Endothelial cell (in vitro differentiated cells): ENCODE measurements at places on chromosomes 2 and 18. TPM values are rescaled to one million over a fixed set of nuclear protein-coding genes. Genes with fewer than 3 reads are reported as not detected.

DUSP28 gene
- 1.5 TPM for total RNA-seq

MOCOS gene
- total RNA-seq: 0.56 TPM

KIF1A gene
- total RNA-seq: 52.2 TPM

SLC4A5 gene
- total RNA-seq: 4.2 TPM

STRN gene
- total RNA-seq: 52.0 TPM

SIX3 gene
- not detected for total RNA-seq

COLEC11 gene
- total RNA-seq: 2.3 TPM

DNA sequence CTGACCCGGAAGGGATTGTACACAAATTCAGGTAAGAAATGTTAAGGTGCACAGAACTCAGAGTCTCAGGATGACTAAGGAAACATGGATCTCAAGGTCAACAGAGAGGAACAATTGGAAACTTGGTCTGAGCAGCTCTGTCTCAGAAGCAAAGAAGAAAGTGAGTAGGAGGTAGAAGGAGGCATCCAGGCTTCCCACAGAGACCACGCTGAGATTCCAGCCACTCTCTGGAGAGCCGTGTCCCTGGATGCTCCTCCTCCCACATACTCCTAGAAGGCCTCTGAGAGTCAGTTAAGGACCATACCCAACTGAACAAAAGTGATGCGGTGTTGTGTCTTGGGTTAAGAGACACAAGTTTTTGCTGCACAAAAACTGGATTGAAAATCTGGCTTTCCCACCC, 8.6 kb upstream of the PLB1 start:
- DNase-seq: no peak

DNA sequence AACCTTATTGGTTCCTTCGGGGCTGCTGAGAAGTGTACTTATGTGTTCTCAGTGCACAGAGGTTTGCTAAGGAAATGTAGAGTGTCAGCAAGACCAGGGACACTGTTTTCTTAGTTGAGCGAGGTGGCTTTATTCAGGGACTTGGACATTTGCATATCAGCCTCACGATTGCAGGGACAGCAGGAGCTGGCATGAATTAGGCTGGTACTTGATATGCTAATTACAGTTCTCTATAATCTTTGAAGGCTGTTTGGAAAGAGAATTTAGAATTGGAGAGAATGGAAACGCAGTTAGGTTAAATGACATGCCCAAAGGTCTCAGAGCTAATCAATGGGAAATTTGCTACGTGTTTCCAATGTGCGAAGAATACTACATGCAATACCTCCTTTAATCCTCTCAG, 18.7 kb upstream of the MTCL1 start:
- DNase-seq: no peak

DNA sequence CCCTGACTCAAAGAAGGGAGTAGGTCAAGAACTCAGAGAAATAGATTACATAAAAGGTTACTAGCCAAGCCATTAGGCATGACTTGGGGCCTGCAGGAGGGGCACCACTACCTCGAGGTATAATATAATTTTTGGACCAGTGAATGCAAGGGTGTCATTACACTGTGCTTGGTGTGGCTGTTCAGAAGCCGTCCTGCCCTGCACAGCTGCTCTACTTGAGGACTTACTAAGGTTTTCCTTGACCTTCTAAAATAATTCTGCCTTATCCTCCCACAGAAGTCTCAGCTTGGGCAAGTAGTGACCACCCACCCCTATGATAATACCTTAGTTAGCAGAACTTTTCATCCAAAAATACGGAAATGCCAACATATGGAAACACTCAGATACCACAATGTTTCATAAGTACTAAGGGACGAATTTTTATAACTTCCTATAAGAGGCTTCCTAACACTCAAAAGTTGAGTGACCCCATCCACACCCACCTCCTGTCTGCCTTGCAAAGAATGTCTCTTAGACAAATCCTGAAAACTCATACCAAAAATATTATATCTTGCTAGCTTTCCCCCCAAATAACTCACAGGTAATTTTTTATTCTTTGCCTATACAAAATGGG, 17.7 kb upstream of the ATG16L1 start:
- no peak for DNase-seq

DNA sequence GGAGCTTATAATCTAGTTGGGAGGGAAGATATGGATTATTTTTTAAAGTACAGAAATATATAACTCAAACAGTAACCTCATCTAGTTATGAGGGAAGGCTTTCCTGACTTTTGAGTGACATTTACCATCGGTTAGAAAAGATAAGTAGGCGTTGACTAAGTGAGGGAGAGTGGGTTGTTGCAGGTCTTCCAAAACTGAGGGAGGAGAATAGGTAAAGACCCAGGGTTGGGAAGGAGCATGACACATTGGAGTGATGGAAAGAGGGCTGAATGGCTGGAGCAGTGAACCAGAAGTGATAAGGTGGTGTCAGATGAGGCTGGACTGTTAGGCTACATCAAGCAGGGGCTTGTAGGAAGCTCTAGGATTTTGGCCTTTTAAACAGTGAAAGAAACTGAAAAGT, 10.6 kb upstream of the NUP35 start:
- DNase-seq: no peak

GRCh38 chr2:46400016-46400415, 79.3 kb upstream of the TMEM247 start:
- DNase-seq: no peak

- DNase-seq: no peak
Measured at GRCh38 chr2:213862407-213863076, 548.3 kb upstream of the VWC2L start.

DNA sequence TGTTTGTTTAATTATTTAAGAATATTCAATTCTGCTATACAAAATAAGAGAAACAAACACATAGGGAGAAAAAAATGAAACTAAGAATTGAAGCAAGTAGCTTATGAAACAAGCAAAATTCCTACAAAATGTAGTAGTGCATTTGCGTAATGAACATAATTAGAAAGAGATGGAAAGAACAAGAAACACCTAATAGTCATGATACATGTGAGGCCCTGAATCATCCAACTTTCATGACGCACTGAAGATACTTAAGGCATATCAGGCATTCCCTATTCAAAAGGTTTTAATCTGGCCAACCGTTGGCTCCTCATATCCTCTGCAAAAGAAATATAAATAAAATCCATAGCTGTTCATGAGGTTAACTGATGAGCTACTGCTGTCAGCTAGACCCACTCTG, 14.5 kb upstream of the NAB1 start:
- no peak for DNase-seq
